ENCODE measurements at places on chromosomes 3 and 15.

DNA sequence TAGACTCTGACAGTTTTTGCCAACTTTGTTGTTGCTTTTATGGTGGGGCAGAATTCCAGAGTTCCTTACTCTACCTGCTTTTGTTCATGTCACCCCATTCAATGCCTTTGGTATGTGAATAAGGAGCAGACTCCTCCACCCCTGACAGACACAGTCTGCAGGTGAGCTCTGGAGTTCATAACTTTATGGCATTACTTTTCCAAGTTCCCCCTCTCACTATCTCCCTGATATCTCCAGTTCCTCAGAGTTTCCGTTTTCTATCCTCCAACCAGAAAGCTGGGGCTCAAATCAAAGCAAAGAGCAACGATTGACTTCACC, 23.1 kb upstream of the MTMR10 start:
- DNase-seq = no peak

GRCh38 chr3:188686324-188686723, 485.4 kb upstream of the TPRG1 start:
- no peak for DNase-seq

- DNase-seq = no peak
These were observed 40.6 kb upstream of the ADPGK start for GRCh38 chr15:72824112-72824511.

DNA sequence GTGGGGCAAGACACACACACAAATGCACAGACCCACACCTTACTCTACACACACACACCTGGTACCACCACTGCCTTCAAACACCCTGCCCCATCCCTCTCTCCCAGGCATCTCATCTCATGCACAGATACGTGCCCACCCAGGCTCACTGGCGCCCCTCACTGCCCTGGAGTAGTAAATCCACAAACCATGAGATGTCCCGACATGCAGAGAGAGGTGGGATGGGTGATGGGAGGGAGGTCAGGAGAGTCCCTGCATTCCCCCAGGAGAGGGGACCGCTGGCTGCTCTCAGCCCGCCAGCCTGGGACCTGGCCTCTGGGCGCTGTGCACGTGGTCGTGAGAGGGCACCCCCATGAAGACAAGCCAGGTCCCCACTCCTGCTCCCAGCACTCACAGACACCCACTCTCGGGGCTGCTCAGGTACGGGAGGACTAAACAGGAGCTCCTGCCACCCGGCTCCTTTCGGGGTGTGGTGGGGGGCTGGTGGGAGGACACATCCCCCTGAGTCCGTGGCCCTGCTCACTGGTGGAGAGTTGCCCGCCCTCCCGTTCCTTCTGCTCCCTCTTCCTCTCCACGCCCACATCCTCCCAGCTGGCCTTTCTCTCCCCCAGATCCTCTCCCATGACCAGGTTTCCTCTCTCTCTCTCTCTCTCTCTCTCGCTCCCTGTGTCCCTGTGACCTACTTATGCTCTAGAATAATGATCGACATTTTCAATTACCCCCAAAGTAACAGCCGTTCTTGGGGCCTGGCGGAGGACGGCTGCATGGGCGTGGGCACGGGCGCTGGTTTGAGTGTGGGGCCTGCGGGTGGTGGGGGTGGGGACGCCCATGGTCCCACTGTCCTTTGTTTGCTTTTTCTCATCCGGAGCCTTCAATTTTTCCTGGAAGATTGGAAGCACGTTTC, 18.9 kb upstream of the CSPG4 start:
- no peak for DNase-seq

- DNase-seq = no peak
These were observed 295.5 kb downstream of the RPLP1 start for GRCh38 chr15:69748131-69748530.

Data from caudate nucleus (tissue), 63 donors.